ENCODE measurements at places on chromosomes 3 and 15. TPM values are rescaled to one million over a fixed set of nuclear protein-coding genes. Genes with fewer than 3 reads are reported as not detected.

DNA sequence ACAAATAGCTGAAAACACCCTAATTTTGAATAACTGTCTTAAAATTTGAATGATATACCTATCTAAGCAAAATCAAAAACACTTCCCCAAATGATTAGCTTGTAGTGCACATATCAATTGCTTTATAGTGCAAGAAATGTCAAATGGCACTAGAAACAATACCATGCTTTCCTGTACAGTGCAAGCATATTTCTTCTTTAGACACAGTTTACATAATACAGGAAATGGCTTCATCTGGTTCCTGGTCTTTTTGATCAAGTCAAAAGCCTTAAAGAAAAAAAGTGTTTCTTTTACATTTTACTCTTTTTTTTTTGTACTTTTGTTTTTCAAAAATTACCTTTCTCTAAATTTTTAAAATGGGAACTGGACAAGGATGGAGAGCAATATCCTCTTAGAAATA is 352.1 kb downstream of the MECOM start:
- DNase-seq = no peak

DNA sequence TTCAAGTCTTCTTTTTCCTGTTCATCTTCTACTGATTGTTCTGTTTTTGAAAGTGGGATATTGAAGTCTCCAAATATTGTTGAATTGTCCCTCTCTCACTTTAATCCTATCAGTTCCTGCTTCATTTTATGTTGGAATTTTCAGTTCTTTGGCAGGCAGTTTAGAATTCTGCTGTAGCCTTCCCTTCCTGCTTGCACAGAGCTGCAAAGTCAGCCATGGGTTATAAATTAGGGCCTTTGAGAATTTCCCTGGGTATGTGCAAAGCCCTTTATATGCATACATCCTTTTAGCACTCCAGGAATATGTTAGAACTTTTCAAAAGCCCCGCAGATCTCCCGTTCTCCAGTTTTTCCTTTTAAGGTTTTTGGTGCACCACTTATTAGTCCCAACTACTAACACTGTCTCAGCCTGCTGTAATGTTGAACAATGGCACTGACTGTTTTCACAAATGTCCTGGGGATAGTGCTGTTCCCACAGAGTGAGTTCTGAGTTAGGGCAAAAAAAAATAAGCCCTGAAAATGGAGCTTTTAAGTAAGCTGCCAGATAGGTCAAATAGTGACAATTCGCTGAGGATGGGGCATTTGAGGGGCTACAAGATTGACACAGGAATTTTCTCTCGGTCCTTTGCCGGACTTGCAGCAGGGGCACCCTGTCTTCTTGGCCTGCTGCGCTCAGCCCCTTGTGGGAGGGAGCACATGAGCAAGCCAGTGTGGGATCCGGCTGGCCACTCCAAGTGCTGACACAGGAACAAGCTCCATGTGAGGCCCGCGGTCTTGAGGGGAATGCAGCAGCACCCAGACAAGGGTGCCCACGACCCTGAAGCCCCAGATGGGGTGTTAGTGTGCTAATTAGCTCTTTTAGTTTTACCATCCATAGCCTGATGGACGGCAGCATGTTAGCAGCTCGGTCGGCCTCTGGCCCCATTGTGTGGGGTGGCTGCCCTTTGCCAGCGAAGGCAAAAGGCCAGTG is 96.0 kb downstream of the VPS8 start:
- DNase-seq = no peak

- DNase-seq = no peak
These were observed 66.7 kb upstream of the GOLGA8B start for GRCh38 chr15:34650177-34650576.

DNA sequence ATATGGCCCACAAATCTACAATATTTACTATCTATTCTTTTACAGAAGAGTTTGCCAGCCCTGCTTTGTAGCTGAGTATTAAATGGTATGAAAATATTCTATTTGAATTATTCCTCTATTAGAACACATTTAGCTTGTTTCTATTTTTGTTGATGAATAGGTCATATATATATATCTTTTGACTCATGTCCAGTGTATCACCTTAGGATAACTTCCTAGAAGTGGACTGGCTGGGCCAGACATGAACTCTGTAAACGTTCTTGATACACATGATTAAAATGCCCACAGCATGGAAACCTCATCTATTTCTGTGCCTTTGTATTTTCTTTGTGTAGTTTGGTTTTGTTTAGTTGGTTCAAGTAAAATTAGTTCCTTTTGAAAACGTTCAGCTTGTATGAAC is 37.1 kb downstream of the DAZL start:
- no peak for DNase-seq

Gene CTXN2
- not detected for total RNA-seq

- DNase-seq = no peak
These were observed 36.7 kb downstream of the SLC28A1 start for GRCh38 chr15:84921121-84921520.

Gene TM4SF18
- 0.29 TPM for total RNA-seq

GRCh38 chr3:142888099-142888480 is 793 bp downstream of the PCOLCE2 start:
- DNase-seq = peak; percentile 41

GRCh38 chr3:31754575-31755278 is 222.0 kb downstream of the STT3B start:
- DNase-seq = no peak

Gene BNC1
- total RNA-seq = not detected

- no peak for DNase-seq
These were observed 34.7 kb upstream of the NOX5 start for GRCh38 chr15:68979816-68980215.

GRCh38 chr15:101174152-101174920 is 77.5 kb downstream of the CHSY1 start:
- DNase-seq = no peak

DNA sequence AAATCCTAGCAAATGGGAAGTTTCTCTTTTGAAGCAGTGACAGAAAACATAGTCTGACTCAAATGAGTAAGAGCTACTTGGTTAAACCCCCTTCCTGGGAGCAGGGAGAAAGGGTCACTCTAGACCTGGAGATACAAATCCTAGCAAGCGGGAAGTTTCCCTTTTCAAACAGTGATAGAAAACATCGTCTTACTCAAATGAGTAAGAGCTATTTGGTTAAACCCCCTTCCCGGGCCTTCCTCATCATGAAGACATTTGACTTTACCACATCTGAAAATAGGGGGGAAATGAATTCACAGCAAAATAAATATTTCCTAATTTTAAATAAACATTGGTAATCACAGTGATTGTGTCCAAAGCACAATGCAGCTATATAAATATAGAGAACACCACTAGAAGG is 79.2 kb downstream of the FOXB1 start:
- DNase-seq = no peak

DNA sequence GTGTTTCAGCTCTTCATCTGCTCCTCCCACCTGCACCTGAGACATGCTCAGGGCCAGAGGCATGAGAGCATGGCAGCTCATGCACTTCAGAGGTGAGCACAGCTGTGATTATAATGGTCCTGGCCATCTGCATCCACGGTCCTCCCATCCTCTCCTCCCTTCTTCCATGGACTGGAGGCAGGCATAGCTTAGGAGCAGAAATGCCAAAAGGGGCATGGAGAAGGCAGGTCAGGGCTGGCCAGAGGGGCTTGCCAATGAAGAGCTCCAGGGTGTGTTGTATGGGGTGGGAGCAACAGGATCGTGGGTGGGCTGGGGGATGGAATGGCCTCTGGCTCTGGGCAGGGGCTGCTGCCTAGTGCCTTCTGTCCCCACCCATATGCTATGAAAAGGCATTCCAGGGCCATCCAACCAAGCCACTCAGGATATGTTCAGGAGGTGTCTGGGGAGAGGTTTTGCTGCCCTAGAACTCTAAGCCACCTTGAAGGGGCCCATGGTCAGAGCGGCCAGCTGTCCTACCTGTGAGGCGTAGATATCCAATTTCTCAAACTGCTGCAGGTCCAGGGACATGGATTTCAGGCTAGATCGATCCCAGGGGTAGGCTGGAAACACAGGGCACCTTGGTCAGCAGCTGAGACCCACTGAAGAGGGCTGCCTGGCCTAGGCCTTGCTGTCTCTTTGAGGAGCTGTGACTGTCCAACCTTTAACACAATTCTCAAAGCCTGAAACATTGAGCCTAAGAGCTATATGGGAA is 26.1 kb downstream of the KY start:
- DNase-seq = no peak

Gene SMCO1
- not detected for total RNA-seq

Gene TMEM266
- not detected for total RNA-seq

DNA sequence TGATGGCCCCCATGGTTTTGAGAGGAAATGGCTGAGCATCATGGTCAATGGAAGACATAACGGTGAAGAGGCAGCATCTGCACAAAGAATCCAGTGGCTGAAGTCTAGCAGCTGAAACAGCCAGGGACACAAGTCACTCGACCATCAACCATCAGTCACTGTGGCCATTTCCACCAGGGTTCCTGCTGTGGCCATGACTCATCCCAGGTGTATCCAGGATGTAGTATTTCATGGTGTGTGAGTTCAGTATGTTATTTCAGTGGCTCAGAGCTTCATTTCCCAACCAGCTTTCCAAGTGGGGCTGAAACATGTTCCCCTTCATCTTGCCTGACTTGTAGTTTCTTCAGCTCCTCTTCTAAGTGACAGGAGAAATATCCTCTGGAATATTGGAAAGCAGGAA is 47.8 kb upstream of the WNT5A start:
- DNase-seq = no peak

DNA sequence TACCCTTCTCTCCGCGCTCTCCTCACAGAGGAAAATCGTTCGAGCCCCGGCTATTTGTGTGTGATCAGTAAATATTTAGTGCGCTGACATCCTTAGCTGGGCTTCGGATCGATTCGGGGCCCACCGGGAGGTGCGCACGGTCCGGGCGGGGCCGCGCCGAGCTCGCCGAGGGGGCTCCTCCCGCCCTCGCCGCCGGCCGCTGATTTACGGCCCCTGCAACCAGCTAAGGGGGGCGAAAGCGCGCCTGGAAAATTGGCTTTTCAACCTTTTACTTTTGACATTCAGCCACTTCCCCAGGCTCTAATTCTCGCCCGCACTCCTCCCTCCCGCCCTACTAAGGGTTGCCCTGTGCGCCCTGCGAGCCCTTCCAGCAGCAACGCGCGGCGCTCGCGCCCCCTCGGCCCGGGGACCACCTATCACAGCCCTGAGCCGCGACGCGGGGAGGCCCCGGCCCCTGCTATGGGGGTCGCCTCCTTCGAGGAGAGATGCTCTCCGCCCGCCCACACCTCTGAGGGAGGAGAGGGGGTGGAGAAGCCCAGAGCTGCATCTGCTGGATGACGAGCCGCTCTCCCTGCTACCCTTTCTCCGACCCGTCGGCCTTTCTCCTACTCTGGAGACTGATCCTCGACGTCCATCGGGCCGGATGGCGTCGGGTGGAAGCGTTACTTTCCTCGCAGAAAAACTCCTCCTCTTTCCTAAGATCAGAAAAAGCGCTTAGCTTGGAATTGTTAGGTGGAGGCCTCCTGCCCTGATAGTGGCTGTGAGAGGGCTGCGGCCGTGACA is 7.8 kb upstream of the NR2F2 start:
- DNase-seq = no peak

Gene CILP
- 0.03 TPM for total RNA-seq

Gene SUMF1
- 21.8 TPM for total RNA-seq
